ENCODE measurements at places on chromosomes 6 and 20. TPM values are rescaled to one million over a fixed set of nuclear protein-coding genes. Genes with fewer than 3 reads are reported as not detected.

DNA sequence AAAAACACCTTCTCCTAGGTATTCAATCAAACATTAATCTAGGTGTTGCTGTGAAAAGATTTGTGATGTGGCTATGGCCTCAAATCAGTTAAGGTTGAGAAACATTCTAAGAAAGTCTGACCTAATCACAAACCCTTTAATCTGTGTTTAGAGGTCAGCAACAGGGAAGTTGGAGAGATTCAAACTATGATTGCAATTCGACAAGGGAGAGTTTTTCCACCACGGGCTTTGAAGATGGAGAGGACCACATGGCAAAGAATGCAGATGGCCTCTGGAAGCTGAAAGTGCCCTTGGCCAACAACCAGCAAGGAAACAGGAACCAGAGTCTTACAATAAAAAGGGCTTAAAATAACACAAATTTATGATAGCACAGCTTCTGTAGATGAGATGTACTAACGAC, 29.6 kb upstream of the LGSN start:
- peaks cover 7% of the 10 kb centered on the region for H3K4me1 ChIP-seq
- H3K27ac ChIP-seq: no peak overlapping the region
- H3K36me3 ChIP-seq: no peaks in the 10 kb centered on the region
- DNase-seq: no peak
- H3K27me3 ChIP-seq: no peaks in the 10 kb centered on the region

- no peaks in the 10 kb centered on the region for H3K27me3 ChIP-seq
- H3K4me3 ChIP-seq: no peak overlapping the region
- no peaks in the 10 kb centered on the region for H3K36me3 ChIP-seq
Observed at GRCh38 chr6:114055349-114055748, 84.4 kb upstream of the HDAC2 start.

DNA sequence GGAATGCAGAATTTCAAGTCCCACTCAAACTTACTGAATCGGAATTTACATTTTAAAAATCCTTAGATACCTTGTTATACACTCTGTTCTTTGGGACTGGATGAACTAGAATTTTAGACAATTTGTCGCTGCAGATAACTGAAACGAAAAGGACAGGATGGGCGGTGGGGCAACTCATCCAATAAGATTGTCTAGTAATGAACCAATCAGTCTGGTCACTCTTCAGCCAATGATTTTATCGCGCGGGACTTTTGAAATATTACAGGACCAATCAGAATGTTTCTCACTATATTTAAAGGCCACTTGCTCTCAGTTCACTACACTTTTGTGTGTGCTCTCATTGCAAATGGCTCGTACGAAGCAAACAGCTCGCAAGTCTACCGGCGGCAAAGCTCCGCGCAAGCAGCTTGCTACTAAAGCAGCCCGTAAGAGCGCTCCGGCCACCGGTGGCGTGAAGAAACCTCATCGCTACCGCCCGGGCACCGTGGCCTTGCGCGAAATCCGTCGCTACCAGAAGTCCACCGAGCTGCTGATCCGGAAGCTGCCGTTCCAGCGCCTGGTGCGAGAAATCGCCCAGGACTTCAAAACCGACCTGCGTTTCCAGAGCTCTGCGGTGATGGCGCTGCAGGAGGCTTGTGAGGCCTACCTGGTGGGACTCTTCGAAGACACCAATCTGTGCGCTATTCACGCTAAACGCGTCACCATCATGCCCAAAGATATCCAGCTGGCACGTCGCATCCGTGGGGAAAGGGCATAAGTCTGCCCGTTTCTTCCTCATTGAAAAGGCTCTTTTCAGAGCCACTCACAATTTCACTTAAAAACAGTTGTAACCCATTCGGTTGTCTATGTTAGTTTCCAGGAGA, 41.9 kb upstream of the HFE start:
- no peaks in the 10 kb centered on the region for H3K36me3 ChIP-seq
- H3K4me3 ChIP-seq: peak overlapping the region; percentile 72
- DNase-seq: peak; percentile 89
- no peaks in the 10 kb centered on the region for H3K27me3 ChIP-seq

GRCh38 chr6:4840169-4840568, 64.0 kb downstream of the CDYL start:
- DNase-seq: no peak
- H3K27me3 ChIP-seq: no peaks in the 10 kb centered on the region
- no peaks in the 10 kb centered on the region for H3K4me1 ChIP-seq
- no peak overlapping the region for H3K4me3 ChIP-seq

The ADGRF5 gene
- total RNA-seq: not detected

The SLC22A16 gene
- total RNA-seq: not detected

The PRR18 gene
- total RNA-seq: not detected
